ENCODE measurements at places on chromosomes 11 and 22. TPM values are rescaled to one million over a fixed set of nuclear protein-coding genes. Genes with fewer than 3 reads are reported as not detected.
A peak's percentile ranks its signal among the peaks of the same experiment; 100 is the strongest.

- no peak overlapping the region for H3K27ac ChIP-seq
- no peaks in the 10 kb centered on the region for H3K4me1 ChIP-seq
- H3K27me3 ChIP-seq, result no peaks in the 10 kb centered on the region
- no peak overlapping the region for H3K4me3 ChIP-seq
- no peak for DNase-seq
- no peaks in the 10 kb centered on the region for H3K36me3 ChIP-seq
Observed at GRCh38 chr11:4798427-4799183, 5.6 kb downstream of the OR52R1 start.

GRCh38 chr22:50525858-50526107, 385 bp upstream of the SCO2 start:
- DNase-seq, result no peak
- H3K4me3 ChIP-seq, result peak overlapping the region; percentile 67
- H3K36me3 ChIP-seq, result no peaks in the 10 kb centered on the region
- H3K27ac ChIP-seq, result peak overlapping the region; percentile 98
- peaks cover 5% of the 10 kb centered on the region for H3K27me3 ChIP-seq
- peaks cover 25% of the 10 kb centered on the region for H3K4me1 ChIP-seq

The RFPL1 gene
- not detected for total RNA-seq

DNA sequence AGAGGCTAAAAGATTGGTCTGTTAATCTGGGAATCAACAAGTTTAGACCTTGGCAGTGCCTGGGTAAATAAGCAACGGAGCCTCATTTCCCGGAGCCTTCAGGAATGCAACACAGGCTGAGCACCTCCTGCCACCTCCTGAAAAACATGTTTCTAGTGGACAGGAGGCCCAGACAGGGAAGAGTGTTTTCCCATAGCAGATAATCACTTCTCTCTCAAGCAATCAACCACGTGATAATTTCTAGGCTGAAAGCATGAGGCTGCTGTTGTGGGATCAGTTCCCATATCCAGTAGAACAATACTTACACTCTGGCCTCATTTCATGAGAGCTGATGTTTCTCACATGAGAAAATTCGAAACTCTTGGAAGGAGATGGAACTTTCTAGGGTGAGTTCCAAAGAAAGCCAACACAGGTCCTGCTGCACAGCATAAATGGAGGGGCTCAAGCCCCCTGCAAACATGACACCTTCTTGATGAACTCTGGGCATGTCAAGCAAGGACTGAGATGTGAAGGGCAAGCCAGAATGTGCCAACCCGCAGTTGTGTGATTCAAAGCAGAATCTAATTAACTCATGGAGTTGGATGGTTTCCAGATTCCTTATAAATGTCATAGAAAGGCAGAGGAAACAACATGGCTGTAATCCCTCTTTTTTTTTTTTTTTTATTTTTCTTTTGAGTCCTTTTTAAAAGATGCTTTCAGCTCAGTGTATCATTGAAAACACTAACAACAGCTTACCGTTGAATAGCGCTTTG, 228.5 kb upstream of the SESN3 start:
- H3K4me3 ChIP-seq, result no peak overlapping the region
- peak; percentile 43 for DNase-seq
- H3K27me3 ChIP-seq, result no peaks in the 10 kb centered on the region
- no peaks in the 10 kb centered on the region for H3K36me3 ChIP-seq

The NXPE2 gene
- 0.52 TPM for total RNA-seq

DNA sequence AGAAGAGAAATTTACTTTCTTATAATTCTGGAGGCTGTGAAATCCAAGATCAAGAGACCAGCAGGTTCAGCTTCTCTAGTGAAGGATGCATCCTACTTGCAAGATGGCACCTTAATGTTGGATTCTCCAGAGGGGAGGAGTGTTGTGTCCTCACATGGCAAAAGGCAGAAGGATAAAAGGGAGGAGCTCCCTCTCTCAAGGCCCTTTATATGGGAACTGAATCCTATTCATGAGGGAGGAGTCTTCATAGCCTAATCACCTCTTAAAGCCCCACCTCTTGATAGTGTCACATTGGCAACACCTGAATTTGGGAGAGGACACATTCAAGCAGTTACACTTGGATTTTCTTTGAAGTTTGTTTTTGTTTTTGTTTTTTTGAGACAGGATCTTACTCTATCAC, 79.5 kb downstream of the SLC36A4 start:
- H3K4me1 ChIP-seq, result no peaks in the 10 kb centered on the region
- H3K27me3 ChIP-seq, result no peaks in the 10 kb centered on the region
- H3K27ac ChIP-seq, result no peak overlapping the region
- no peak overlapping the region for H3K4me3 ChIP-seq
- no peak for DNase-seq
- no peaks in the 10 kb centered on the region for H3K36me3 ChIP-seq

DNA sequence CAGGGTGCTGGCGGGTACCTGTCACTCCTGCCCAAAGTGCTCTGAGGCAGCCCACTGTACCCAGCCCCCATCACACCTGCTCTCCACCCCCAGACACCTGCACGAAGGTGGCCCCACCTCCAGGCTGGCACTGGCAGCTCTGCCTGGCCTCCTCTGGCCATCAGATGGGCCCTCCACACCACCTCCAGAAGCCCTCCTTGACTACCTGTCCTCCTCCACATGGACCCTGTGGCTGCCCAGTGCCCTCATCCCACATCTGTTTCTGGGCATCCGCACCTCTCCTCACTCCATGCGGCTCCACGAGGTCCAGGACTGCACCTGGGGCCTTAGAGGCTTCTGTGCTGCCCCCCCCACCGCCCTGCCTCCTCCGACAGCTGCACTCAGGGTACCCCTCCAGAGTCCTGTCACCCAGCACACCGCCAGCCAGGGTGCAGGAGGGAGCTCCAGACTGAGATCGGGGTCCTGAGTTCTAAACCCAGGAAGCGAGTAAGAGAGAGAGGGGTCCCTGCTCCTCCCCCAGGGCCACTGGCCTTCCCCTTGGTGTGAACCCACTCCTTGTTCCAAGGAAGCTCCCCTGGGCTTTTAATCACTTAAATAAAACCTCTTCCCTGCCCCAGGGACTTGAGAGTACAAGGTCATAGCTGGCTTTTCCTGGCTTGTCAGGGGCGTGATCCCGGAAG, 1.7 kb downstream of the CTSD start:
- peaks cover 12% of the 10 kb centered on the region for H3K4me1 ChIP-seq
- no peaks in the 10 kb centered on the region for H3K36me3 ChIP-seq
- no peaks in the 10 kb centered on the region for H3K27me3 ChIP-seq
- no peak overlapping the region for H3K27ac ChIP-seq

- DNase-seq, result no peak
- no peak overlapping the region for H3K27ac ChIP-seq
- no peaks in the 10 kb centered on the region for H3K36me3 ChIP-seq
- H3K4me3 ChIP-seq, result no peak overlapping the region
- no peaks in the 10 kb centered on the region for H3K27me3 ChIP-seq
Observed at GRCh38 chr11:34151166-34151565, 45.7 kb downstream of the NAT10 start.

GRCh38 chr11:88105951-88106350, 69.3 kb downstream of the RAB38 start:
- H3K4me3 ChIP-seq, result no peak overlapping the region
- no peaks in the 10 kb centered on the region for H3K27me3 ChIP-seq
- H3K4me1 ChIP-seq, result peaks cover 5% of the 10 kb centered on the region
- H3K27ac ChIP-seq, result no peak overlapping the region
- DNase-seq, result no peak

The CREB3L1 gene
- total RNA-seq, result 20.3 TPM

GRCh38 chr11:19814421-19814820, 101.8 kb downstream of the NAV2 start:
- no peaks in the 10 kb centered on the region for H3K36me3 ChIP-seq
- DNase-seq, result no peak
- H3K4me1 ChIP-seq, result peaks cover 5% of the 10 kb centered on the region
- no peak overlapping the region for H3K27ac ChIP-seq
- H3K27me3 ChIP-seq, result no peaks in the 10 kb centered on the region

The NAALADL1 gene
- 0.76 TPM for total RNA-seq

DNA sequence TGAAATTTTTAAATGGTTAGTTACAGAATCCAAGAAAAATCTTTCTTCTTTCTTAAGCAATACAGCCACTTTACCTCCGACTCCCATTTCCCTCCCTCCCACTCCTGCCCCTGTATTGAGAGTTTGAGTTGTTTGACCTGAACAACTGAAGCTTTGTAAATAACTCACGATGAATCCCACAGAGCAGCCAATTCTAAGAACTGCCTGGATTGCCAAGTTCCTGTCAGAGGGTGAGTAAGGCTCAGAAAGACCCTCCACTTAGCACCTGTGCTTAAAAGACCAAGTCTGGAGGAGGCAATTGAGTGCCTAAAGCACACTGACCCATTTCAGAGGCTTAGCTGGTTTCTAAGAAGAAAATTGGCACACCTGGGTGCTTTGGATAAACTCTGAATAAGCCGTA, 158.5 kb downstream of the MSANTD4 start:
- no peak for DNase-seq
- no peaks in the 10 kb centered on the region for H3K36me3 ChIP-seq
- H3K4me3 ChIP-seq, result no peak overlapping the region

DNA sequence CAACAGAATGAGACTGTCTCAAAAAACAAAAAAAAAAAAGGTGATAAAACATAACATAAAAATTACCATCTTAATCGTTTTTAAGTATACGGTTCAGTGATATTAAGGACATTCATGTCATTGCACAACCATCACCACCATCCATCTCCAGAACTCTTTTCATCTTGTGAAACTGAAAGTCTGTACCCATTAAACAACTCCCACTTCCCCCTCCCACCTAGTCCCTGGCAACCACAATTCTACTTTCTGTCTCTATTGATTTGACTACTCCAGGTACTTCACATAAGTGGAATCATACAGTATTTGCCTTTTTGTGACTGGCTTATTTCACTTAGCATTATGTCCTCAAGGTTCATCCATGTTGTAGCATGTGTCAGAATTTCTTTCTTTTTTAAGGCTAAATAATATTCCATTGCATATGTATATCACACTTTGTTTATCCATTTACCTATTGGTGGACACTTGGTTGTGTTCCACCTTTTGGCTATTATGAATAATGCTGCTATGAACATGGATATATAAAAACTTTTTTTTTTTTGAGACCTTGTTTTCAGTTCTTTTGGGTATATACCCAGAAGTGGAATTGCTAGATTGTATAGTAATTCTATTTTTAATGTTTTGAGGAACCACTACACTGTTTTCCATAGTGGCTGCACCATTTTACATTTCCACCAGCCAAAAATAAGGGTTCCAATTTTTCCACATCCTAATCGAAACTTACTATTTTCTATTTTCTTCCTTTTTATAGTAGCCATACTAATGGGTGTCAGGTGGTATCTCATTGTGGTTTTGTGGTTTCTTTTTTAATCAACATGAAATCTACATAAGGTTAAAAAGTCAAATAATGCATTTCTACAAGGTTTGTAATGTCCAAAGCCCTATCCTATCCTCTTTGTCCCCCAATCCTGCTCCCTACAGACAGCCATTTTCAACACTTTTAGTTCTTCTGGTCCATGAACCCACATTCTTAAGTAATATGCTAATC, 23.4 kb upstream of the PIK3C2A start:
- no peaks in the 10 kb centered on the region for H3K36me3 ChIP-seq
- no peaks in the 10 kb centered on the region for H3K4me1 ChIP-seq
- H3K27ac ChIP-seq, result no peak overlapping the region
- H3K27me3 ChIP-seq, result no peaks in the 10 kb centered on the region
- no peak overlapping the region for H3K4me3 ChIP-seq

- H3K27ac ChIP-seq, result peak within 1 kb of the TSS; percentile 93
- no peaks in the 10 kb centered on the region for H3K27me3 ChIP-seq
- H3K4me1 ChIP-seq, result peaks cover 45% of the 10 kb centered on the region
- H3K36me3 ChIP-seq, result no peaks in the 10 kb centered on the region
- no peak within 1 kb of the TSS for H3K4me3 ChIP-seq
Observed at GRCh38 chr11:68010090-68011041, at the start of gene ALDH3B1. TSS of gene ALDH3B1 (plus strand) at chr11:68010327. CDS start at chr11:68015298, 4,971 bp downstream.

GRCh38 chr11:61752117-61752924, at the start of gene MYRF:
TSS of gene MYRF (plus strand) at chr11:61752636. CDS start at chr11:61752745, 109 bp downstream.
- peak; percentile 88 for DNase-seq
- H3K27me3 ChIP-seq, result no peaks in the 10 kb centered on the region
- H3K36me3 ChIP-seq, result no peaks in the 10 kb centered on the region
- peak within 1 kb of the TSS; percentile 70 for H3K4me3 ChIP-seq

The OR52H1 gene
- not detected for total RNA-seq

The IFTAP gene
- 40.3 TPM for total RNA-seq

DNA sequence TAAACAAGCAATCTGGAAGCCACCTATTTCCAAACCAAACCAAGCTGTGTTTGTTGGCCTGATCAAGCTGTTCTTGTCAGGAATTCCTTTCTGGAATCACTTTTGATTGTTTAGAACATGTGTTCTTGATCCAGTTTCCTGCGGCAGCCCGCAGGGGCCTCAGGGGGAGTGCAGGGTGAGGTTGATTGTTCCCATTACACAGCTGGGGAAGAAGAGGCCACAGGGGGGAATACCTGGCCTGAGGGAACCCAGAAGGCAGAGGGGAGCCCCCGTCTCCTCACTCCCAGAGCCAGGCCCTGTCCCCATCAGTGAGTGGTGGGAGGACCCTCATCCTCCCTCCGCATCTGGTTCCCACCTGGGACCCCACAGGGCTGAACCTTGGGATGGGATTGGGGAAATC, 4.2 kb downstream of the MRGPRD start:
- H3K4me3 ChIP-seq, result no peak overlapping the region
- DNase-seq, result peak; percentile 8
- H3K27me3 ChIP-seq, result no peaks in the 10 kb centered on the region
- no peaks in the 10 kb centered on the region for H3K36me3 ChIP-seq
- H3K4me1 ChIP-seq, result no peaks in the 10 kb centered on the region

- H3K4me1 ChIP-seq, result peaks cover 46% of the 10 kb centered on the region
- no peaks in the 10 kb centered on the region for H3K36me3 ChIP-seq
- no peak for DNase-seq
- H3K4me3 ChIP-seq, result no peak overlapping the region
- H3K27me3 ChIP-seq, result no peaks in the 10 kb centered on the region
Observed at GRCh38 chr11:114131461-114131864, 72.0 kb downstream of the ZBTB16 start.

- H3K4me1 ChIP-seq, result no peaks in the 10 kb centered on the region
- H3K27me3 ChIP-seq, result no peaks in the 10 kb centered on the region
- no peak overlapping the region for H3K27ac ChIP-seq
- DNase-seq, result no peak
Observed at GRCh38 chr11:100576718-100577021, 110.4 kb upstream of the ARHGAP42 start.

DNA sequence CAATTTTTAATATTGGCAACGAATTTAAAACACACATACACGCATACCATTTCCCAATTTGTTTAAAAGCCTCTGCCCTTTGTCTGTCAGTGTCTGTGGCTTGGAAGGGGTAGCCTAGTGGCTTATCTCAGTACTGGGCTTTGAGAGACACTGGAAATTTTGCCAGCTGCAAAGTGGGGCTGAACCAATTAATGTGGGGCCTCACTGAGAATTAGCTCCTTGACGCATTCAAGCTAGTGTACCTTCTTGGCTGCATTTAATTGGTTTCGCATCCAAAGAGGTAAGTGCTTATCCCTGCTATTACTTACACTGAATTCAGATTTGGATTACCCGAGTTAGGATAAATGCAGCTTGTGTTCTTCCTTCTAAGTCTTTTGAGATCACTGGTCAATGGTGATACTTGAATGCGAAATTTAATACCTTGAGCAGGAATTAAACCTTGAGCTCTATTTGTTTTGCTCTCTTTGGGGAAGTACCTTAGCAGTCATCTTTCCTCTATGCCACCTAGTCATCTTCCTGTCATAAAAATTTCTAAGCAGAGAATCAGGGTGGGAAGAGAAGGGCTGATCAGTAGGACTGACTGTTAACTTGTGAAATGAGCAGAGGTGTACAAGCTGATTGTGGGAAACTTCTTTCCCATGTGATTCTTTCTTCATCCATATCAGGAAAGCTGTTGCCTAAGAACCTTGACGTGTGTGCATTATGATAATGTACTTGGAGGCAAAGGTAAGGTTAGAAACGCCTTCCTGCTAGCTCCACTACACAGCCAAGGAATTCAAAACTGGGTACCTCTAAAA, 187.7 kb upstream of the E2F8 start:
- H3K4me1 ChIP-seq, result no peaks in the 10 kb centered on the region
- H3K36me3 ChIP-seq, result no peaks in the 10 kb centered on the region
- H3K27me3 ChIP-seq, result no peaks in the 10 kb centered on the region

The DRICH1 gene
- total RNA-seq, result 0.48 TPM
